ENCODE measurements at places on chromosomes 4 and X.

DNA sequence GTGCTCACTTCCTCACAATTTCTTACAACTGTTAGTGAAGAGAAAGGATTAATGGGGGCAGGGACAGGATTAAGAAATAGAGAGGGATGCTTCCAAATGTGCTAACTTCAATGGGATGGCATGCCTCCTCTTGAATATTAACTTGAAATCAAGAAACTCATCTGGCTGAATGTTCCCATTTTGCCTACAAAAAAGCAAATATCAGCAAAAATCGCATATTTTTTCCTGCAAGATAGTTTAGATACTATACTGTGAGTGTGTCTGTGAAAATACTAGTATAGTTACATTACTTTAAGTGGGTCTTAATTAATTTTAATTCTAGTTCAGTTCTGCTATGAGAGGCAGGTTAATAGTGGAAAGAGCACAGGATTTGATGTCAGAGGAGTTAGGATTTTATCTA lies 4.9 kb downstream of the PAICS start:
- H3K4me3 ChIP-seq = no peak overlapping the region
- no peaks in the 10 kb centered on the region for H3K4me1 ChIP-seq
- DNase-seq = no peak
- no peak overlapping the region for H3K27ac ChIP-seq

- no peaks in the 10 kb centered on the region for H3K36me3 ChIP-seq
- H3K27me3 ChIP-seq = no peaks in the 10 kb centered on the region
- H3K4me3 ChIP-seq = no peak overlapping the region
- no peaks in the 10 kb centered on the region for H3K4me1 ChIP-seq
- no peak for DNase-seq
These were observed 237.5 kb upstream of the DIAPH2 start for GRCh38 chrX:96447161-96447560.

GRCh38 chrX:5842601-5843000 lies 386.1 kb downstream of the NLGN4X start:
- H3K27ac ChIP-seq = no peak overlapping the region
- H3K4me3 ChIP-seq = no peak overlapping the region
- H3K27me3 ChIP-seq = no peaks in the 10 kb centered on the region
- H3K4me1 ChIP-seq = no peaks in the 10 kb centered on the region
- no peaks in the 10 kb centered on the region for H3K36me3 ChIP-seq
- no peak for DNase-seq

- no peak overlapping the region for H3K27ac ChIP-seq
- H3K27me3 ChIP-seq = no peaks in the 10 kb centered on the region
- H3K4me1 ChIP-seq = no peaks in the 10 kb centered on the region
- no peak for DNase-seq
- no peaks in the 10 kb centered on the region for H3K36me3 ChIP-seq
These were observed 68.0 kb upstream of the MAP9 start for GRCh38 chr4:155444721-155445120.

GRCh38 chr4:180314972-180315371 lies 1928.2 kb upstream of the TENM3 start:
- H3K4me3 ChIP-seq = no peak overlapping the region
- H3K4me1 ChIP-seq = no peaks in the 10 kb centered on the region
- no peaks in the 10 kb centered on the region for H3K36me3 ChIP-seq
- no peak for DNase-seq
- no peak overlapping the region for H3K27ac ChIP-seq
- H3K27me3 ChIP-seq = no peaks in the 10 kb centered on the region

DNA sequence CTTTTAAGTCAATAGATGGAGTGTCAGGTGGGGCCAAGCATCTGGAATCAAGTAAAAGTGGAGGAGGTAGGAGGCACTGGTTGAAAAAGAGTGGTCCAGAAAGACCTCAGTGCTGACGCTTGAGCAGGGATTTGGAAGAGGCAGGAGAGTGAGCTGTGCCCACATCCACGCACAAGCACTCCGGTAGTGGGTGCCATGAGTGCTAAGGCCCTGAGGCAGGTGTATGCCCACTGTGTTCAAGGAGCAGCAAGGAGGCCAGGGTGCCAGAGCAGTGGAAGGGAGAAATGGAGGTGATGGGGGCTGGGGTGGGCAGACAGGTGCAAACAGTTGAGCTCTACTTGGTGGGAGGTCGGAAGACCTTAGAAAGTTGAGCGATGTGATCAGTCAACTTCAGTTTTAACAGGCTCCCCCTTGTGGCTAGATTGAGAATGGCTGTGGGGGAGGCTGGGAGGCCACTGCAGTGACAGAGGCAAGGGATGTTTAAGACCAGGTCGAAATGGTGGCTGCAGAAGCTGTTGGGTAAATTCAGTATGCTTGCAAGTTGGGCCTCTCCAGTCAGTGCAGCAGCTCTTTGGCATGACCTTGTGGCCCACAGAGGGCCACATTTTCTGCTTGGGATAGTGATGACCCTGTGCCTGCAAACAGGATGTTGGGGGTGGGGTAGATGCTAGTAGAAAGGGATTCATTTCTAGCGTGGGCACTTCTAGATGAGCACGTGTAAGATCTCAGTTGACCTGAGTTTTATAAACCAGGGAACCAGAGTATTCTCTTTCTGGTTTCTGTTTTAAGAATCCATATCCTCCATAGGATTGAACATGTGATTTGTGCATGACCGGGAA lies 12.7 kb downstream of the TKTL1 start:
- no peak overlapping the region for H3K4me3 ChIP-seq
- no peak overlapping the region for H3K27ac ChIP-seq
- H3K27me3 ChIP-seq = no peaks in the 10 kb centered on the region
- no peaks in the 10 kb centered on the region for H3K4me1 ChIP-seq

- DNase-seq = no peak
- H3K4me1 ChIP-seq = no peaks in the 10 kb centered on the region
- H3K36me3 ChIP-seq = no peaks in the 10 kb centered on the region
These were observed 27.6 kb downstream of the MAP3K15 start for GRCh38 chrX:19487520-19488200.

DNA sequence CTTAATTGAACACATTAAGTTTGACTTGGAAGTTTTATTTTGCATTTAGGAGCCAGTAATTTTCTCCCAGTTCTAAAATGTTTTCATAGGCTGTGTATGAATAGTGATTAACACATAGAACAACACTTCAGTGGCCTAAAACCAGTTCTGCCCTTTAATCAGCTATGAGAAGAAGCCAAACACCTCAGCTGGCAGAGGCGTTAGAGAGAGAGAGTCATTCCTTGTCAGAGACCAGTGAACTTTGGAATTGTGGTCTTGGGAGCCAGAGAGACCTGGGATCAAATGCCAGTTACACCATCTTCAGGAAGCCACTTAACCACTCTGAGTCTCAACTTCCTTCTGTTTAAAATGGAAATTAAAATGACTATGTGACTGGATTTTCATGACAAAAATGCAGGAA lies 39.3 kb upstream of the PRPS2 start:
- DNase-seq = no peak
- H3K4me3 ChIP-seq = no peak overlapping the region
- no peaks in the 10 kb centered on the region for H3K27me3 ChIP-seq
- H3K4me1 ChIP-seq = no peaks in the 10 kb centered on the region
- no peaks in the 10 kb centered on the region for H3K36me3 ChIP-seq

DNA sequence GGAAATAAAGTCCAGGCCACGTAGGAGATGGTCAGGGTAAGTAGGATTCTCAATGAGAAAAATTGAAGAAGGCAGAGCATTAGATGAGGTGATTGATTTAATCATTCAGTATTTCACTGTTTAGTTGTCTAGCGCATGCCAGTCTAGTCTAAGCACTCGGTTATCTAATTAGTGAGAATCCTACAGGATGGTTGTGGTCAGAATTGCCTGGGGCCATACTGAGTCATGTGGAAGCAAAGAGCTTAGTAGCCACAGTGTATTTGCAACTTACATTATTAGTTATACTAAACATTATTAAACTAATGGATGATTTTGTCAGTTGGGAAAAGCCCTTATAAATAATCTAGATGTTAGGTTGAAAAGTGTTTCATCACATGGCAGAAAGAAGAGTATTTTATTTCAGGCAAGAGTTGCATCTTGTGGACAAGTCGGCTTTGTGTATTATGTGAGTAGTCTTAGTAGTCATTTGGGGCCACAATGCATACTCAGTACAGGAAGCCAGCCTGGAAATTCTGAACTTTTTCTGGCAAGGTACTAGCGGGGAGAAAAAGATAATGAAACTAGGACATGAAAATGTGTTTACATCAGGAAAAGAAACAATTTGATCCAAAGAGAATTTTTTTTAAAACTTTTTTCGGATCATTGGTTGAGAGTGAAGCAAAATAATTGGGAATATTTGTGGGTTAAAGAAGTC lies 31.9 kb downstream of the CPEB2 start:
- no peak overlapping the region for H3K4me3 ChIP-seq
- H3K27me3 ChIP-seq = no peaks in the 10 kb centered on the region
- no peaks in the 10 kb centered on the region for H3K36me3 ChIP-seq
- no peak overlapping the region for H3K27ac ChIP-seq
- H3K4me1 ChIP-seq = no peaks in the 10 kb centered on the region

DNA sequence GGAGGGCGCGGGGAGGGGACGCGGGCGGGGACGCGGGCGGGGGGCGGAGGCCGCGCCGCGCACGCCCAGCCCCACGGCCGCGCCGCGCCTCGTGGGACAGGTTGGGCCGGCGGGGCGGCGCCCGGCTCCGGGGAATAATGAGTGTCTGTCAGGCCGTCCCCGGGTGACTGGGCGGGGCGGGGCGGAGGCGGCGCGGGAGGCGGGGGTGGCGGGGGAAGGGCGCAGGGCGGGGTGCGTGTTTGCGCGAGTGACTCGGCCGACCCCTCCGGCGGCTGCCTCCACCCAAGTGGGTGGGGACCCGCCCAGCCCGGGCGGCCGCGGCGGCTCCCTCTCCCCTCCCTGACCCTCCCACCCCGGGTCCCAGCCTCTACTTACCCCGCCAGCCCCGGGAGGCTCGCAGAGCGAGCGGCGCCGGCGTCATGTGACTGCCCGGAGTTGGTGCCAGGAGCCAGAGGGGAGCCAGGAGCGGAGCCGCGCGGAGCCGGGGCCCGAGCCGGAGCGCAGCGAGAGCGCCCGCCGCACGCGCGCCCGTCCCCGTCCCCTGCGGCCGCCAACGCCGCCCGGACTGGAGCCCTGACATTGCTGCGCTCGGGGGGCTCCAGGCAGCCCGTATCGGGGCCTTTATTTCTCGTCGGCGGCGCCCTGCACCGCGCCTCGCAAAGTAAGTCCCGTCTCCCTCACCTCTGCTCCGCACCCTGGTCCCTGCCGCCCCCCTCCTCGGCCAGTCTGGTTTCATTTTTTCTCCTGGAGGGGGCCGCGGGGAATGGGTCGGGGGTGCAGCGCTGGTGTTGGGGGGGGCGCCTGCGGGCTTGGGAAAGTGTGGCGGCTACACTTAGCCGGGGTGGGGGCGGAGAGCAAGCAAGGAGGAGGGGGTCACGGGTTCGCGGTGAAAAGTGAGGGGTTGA lies at the start of gene KLF3:
KLF3 (plus strand) TSS at position 399 of the 905 bp plus-strand sequence. CDS start 16,427 bp downstream, outside the sequence.
- DNase-seq = peak; percentile 52
- H3K27ac ChIP-seq = peak within 1 kb of the TSS; percentile 90
- peak within 1 kb of the TSS; percentile 68 for H3K4me3 ChIP-seq
- no peaks in the 10 kb centered on the region for H3K27me3 ChIP-seq
- H3K36me3 ChIP-seq = no peaks in the 10 kb centered on the region
- H3K4me1 ChIP-seq = peaks cover 29% of the 10 kb centered on the region

DNA sequence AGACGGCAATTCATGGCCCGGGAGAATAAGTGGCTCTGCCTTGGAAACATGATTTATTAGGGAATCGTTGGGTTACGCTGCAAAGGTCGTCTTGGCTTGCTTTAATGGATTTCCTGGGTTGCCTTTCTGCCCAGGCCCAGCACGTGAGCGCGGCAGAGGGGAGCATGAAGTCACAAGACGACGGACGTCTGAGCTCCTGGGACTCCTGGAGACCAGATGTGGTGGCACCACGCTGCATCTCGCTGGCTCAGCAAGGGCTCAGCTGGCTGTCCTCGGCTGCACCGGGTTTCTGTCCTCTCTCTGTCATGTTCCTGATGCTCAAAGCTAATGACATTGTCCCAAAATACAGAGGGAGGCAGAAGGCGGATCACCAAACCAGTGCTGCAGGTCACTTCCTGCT lies 61.2 kb downstream of the C4orf50 start:
- peaks cover 16% of the 10 kb centered on the region for H3K27me3 ChIP-seq
- no peak overlapping the region for H3K27ac ChIP-seq
- DNase-seq = no peak
- H3K4me1 ChIP-seq = no peaks in the 10 kb centered on the region

DNA sequence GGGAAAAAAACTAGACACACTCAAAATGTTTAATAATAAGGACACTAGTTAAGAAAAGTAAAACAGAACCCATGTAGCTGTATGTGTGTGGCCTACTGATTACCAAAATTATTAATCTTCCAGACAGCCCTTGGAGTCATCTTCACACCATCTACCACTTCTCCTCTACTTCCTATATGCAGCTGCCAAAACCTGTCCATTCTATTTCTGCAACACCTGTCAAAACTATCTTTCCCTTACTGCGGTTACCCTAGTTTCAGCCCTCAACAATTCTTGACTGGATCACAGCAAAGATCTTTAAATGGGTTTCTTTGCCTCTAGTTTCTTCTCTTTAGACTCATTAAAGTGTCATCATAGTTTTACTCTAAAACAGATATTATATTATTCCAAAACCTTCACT lies 72.6 kb downstream of the GPR82 start:
- no peak overlapping the region for H3K27ac ChIP-seq
- no peak for DNase-seq
- no peaks in the 10 kb centered on the region for H3K36me3 ChIP-seq
- no peak overlapping the region for H3K4me3 ChIP-seq
- no peaks in the 10 kb centered on the region for H3K4me1 ChIP-seq

DNA sequence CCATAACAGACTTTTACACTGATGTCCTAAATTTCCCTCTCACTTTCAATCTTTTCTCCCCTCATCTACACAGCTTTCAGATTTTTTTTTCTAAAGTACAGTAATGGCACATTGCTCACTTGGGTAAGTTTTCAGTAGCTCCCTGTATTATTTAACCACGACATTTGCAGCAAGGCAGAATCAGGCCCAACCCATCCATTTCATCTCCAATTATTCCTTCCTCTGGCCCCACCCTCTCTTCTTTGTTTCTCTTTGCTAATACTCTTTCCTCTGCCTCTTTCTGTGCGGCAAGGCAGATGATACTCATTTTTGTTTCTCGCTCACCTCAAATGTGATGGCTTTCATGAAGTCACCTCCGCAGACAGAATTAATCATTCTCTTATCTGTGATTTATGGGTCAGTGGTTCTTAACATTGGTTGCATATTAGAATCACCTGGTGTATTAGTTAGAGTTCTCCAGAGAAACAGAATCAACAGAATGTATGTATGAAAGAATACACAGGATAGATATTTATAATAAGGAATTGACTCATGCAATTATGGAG lies 43.4 kb upstream of the GATB start:
- H3K27me3 ChIP-seq = no peaks in the 10 kb centered on the region
- DNase-seq = no peak
- H3K4me3 ChIP-seq = no peak overlapping the region

- H3K4me1 ChIP-seq = no peaks in the 10 kb centered on the region
- no peak overlapping the region for H3K4me3 ChIP-seq
- no peak for DNase-seq
- no peak overlapping the region for H3K27ac ChIP-seq
These were observed 94.4 kb upstream of the CLCN4 start for GRCh38 chrX:10062352-10062751.

DNA sequence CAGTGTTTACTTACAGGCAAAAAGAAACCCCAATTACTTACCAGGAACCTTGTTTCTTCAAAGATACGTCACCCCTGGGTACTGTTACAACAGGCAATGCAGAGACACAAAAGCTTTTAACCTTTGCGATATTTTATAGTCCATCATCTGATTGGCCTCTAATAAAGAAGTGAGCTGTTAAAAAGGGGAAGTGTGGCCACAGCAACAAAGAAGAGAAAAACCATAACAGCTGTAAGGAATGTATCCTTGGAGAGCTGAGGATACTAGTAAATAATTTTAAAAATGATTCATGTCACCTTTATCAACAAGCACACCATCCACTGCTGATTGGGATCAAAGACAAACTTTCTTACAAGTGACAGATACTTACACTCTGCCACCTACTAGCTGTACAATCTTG lies 14.1 kb downstream of the GABRA4 start:
- no peaks in the 10 kb centered on the region for H3K4me1 ChIP-seq
- no peaks in the 10 kb centered on the region for H3K27me3 ChIP-seq
- no peak overlapping the region for H3K4me3 ChIP-seq
- H3K36me3 ChIP-seq = no peaks in the 10 kb centered on the region
- no peak for DNase-seq

Measured in HCT116 (cell line).